ENCODE measurements at places on chromosomes 3 and 15. TPM values are rescaled to one million over a fixed set of nuclear protein-coding genes. Genes with fewer than 3 reads are reported as not detected.

DNA sequence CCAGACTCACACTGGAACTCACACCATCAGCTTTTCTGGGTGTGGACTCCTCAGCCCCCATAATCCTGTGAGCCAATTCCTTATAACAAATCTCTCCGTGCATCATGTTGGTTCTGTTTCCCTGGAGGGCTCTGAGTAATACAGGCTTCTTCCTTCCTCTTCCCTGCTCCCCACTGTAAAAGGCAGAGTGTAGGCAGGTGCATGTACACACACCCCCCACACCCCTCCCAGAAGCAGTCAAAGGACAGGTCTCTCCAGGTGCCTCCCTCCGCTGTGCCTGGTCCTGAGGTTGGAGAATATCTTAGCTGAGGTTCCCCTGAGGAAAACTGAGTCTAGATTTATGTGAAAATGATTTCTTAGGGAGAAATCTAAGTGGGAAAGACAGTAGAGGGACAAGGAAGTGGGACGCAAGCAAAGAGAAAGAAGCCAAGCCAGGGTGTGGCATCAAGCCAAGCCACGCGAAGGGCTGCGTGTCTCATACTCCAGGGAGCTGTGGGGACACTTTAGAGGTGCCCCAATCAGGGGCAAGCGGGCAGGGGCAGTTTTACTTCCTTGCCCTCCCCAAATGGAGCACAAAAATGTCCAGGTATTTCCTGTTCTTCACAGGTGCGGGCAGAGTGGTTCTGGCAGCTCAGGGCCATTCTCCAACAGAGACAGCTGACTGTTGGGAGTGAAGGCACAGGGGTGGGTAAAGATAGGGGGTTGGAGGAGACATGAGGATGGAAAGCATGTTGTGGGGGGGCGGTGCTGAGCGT is 86.6 kb downstream of the HMG20A start:
- H3K4me3 ChIP-seq = no peak overlapping the region
- peaks cover 8% of the 10 kb centered on the region for H3K27me3 ChIP-seq
- H3K27ac ChIP-seq = no peak overlapping the region
- DNase-seq = no peak
- peaks cover 25% of the 10 kb centered on the region for H3K4me1 ChIP-seq

GRCh38 chr3:198025644-198026043 is 65.6 kb downstream of the LMLN start:
- H3K4me1 ChIP-seq = peaks cover 14% of the 10 kb centered on the region
- no peaks in the 10 kb centered on the region for H3K27me3 ChIP-seq
- no peaks in the 10 kb centered on the region for H3K36me3 ChIP-seq
- H3K27ac ChIP-seq = no peak overlapping the region
- H3K4me3 ChIP-seq = no peak overlapping the region
- no peak for DNase-seq

DNA sequence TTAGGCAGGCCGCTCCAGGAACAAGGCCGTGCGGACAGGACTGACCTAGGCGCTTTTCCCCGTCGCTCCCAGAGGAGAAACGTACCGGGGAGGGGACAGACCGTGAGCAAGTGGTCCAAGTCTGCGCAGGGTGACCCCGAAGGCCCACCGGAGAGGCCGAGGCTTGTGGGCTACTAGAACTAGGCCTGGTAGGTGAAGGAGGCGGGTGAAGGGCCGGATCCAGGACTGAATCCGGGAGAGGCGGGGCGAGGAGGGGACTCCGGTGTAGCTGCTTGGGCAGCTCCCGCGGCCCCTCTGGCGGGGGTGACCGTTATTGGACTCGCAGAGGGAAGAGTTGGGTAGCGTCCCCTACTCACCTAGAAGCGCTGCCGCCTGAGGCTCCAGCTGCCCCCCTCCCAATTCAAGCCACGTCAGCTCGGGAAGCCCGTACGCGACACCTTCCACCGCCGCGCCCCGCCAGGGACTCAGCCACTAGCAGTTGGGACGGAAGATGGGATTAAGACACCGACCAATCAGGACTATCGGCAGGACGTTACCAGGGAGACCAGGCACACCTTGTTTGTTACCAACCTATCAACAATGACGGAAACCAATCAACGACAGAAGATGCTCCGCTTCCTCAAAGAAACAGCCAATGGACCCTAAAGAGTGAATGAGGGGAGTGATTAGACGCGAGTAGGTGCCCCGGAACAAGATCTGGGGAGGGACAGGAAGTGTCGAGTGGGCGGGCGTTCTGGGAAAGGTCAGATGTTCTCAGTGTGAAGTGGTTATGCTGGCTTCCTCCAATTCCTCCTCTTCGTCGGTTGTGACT is at the start of gene GOLGB1:
GOLGB1 (minus strand) TSS at position 466 of the 811 bp plus-strand sequence. CDS start 18,770 bp downstream, outside the sequence.
- peaks cover 18% of the 10 kb centered on the region for H3K4me1 ChIP-seq
- DNase-seq = peak; percentile 99
- H3K36me3 ChIP-seq = no peaks in the 10 kb centered on the region
- H3K4me3 ChIP-seq = peak within 1 kb of the TSS; percentile 84
- H3K27me3 ChIP-seq = no peaks in the 10 kb centered on the region

- no peaks in the 10 kb centered on the region for H3K36me3 ChIP-seq
- H3K27me3 ChIP-seq = no peaks in the 10 kb centered on the region
- no peak overlapping the region for H3K4me3 ChIP-seq
- no peak for DNase-seq
- no peak overlapping the region for H3K27ac ChIP-seq
Measured at GRCh38 chr3:6062261-6063187, 798.4 kb upstream of the GRM7 start.

DNA sequence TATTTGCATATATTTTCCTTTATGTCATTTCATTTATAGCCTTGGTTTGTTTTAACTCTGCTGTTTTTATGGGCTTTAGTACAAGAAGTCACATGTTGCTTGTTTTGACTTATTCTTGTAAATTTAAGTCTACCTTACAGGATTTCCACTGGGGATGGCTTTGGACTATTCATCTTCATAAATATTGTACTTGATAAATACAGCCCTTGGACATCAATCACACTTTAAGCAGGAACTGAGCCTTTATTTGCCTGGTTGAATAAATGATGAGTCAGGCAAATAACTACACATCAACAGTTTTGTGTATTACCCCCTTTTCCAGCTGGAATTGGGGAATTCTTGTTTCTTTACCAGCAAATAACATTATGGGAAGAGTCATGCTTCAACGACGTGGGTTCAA is 286.0 kb downstream of the CNTN3 start:
- DNase-seq = no peak
- H3K27me3 ChIP-seq = no peaks in the 10 kb centered on the region
- H3K4me3 ChIP-seq = no peak overlapping the region

DNA sequence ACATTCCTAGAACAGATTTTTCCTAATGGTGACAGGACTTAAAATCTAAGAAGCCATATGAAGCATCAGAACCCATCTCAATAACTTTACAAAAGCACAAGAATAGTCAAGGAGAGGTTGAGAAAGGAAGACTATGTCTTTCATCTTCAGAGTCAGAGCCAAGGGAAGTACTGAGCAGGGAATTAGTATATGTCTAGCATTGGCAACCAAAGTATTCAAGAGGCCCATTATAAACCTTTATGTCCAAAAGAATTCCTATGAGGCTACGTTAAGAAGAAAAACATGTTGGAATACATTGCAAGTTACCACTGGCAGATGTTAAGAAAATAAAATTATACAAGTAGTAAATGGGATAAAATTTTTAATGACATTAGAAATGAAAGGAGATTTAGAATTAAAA is 150.5 kb downstream of the MAGI1 start:
- H3K4me3 ChIP-seq = no peak overlapping the region
- no peak for DNase-seq
- no peak overlapping the region for H3K27ac ChIP-seq

- H3K4me3 ChIP-seq = no peak within 1 kb of the TSS
- H3K27me3 ChIP-seq = peaks cover 28% of the 10 kb centered on the region
- no peak within 1 kb of the TSS for H3K27ac ChIP-seq
- peaks cover 3% of the 10 kb centered on the region for H3K4me1 ChIP-seq
- H3K36me3 ChIP-seq = no peaks in the 10 kb centered on the region
- no peak for DNase-seq
Measured at GRCh38 chr3:13548696-13549622, at the start of gene FBLN2. TSS of gene FBLN2 (plus strand) at chr3:13549125. CDS start at chr3:13570356, 21,231 bp downstream.

DNA sequence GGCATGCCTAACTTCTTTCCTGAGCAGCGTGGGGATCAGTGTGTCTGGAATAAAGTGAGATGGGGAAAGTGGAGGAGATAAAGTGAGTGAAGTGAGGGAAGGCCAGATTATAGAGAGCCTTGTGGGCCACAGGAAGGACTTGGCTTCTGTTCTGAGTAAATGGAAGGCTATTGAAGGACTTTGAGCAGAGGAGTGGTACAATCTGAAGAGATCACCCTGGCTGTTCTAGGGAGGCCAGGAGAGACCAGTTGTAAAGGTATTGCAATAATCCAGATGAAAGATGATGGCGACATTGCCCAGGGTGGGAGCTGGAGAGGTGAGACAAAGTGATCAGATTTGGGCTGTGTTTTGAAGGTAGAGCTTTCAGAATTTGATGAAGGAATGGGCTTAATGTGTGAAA is 46.8 kb upstream of the NEO1 start:
- no peak overlapping the region for H3K4me3 ChIP-seq
- H3K27ac ChIP-seq = no peak overlapping the region
- no peak for DNase-seq
- no peaks in the 10 kb centered on the region for H3K36me3 ChIP-seq

DNA sequence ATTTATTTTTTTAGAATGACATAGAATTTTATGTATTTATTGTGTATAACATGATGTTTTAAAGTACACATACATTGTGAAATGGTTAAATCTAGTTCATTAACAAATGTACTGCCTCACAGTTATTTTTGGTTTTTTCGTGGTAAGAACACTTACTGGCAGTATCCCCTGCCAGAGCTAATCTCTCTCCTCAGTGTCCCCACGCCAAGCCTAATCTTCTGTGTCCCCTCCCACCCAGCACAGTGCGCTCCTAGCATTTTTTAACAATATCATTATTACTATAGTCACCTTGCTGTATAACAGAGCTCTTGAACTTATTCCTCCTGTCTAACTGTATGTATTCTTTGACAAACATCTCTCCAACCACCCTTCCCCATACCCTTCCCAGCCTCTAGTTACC is 333.2 kb downstream of the GABRB3 start:
- no peak overlapping the region for H3K4me3 ChIP-seq
- H3K36me3 ChIP-seq = no peaks in the 10 kb centered on the region
- no peaks in the 10 kb centered on the region for H3K27me3 ChIP-seq

DNA sequence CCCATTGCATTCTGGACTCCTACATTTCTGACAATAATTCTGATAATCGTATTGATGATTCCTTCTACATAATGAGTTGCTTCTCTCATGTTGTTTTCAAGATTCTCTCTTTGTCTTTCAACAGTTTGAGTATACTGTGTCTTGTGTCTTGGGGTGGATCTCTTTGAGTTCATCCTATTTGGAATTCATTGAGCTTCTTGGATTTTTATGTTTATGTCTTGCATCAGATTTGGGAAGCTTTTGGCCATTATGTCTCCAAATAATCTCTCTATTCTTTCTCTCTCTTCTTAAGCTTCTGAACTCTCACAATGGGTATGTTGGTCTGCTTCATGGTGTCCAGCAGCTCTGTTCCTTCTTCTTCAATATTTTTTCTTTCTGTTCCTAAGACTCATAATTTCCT is 592.2 kb downstream of the FHIT start:
- no peaks in the 10 kb centered on the region for H3K27me3 ChIP-seq
- H3K36me3 ChIP-seq = no peaks in the 10 kb centered on the region
- H3K27ac ChIP-seq = no peak overlapping the region
- H3K4me3 ChIP-seq = no peak overlapping the region

DNA sequence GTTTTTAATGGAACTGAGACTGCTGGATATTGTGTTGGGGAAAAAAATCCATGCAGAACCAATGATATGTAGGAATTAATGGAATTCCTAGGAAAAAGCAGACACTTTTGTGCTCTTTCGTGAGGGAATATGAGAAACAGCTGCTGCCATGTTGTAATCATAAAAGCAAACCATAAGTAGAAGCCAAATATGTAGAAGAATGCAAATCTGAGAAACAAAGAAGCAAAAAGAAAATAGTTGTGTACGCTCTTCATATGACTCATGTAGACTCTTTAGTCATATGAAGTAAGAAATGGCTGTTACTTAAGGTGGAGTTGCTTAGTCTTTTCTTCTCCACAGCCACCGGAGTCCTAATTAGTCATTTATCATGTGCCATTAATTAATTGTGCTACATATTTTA is 298.6 kb upstream of the ZNF717 start:
- no peaks in the 10 kb centered on the region for H3K27me3 ChIP-seq
- H3K27ac ChIP-seq = no peak overlapping the region
- no peaks in the 10 kb centered on the region for H3K36me3 ChIP-seq
- H3K4me1 ChIP-seq = no peaks in the 10 kb centered on the region
- no peak overlapping the region for H3K4me3 ChIP-seq

DNA sequence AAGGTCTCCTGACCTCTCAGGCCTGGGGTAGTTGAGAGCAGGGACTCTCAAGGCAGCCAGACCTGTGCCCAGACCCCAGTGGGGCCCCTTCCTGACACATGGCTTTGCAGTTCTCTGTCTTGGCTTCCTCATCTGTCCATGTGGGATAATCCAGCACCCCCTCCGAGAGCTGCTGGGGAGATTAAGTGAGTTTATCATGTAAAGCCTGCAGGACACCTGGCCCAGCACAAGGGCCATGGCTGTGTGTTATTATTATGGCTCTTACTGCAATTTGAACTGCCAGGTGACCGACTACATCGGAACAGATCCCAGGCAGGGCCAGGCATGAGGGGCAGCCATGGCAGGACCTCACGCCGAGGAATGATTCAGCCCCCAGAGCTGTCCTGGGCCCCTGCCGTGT is 12.6 kb downstream of the DUSP7 start:
- no peaks in the 10 kb centered on the region for H3K27me3 ChIP-seq
- H3K36me3 ChIP-seq = peaks cover 4% of the 10 kb centered on the region

DNA sequence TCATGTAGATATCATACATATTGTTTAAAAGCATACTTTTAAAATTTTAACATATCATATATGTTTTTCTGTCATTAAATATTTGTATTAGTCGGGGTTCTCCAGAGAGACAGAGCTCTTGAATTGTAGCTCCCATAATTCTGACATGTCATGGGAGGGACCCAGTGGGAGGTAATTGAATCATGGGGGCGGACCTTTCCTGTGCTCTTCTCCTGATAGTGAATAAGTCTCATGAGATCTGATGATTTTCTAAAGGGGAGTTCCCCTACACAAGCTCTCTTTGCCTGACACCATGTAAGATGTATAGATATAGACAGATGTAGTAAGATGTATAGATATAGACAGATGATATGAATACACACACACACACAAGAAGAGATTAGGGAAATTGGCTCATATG is 161.2 kb upstream of the ABI3BP start:
- H3K27ac ChIP-seq = no peak overlapping the region
- H3K27me3 ChIP-seq = no peaks in the 10 kb centered on the region
- no peaks in the 10 kb centered on the region for H3K36me3 ChIP-seq

- H3K36me3 ChIP-seq = no peaks in the 10 kb centered on the region
- H3K27me3 ChIP-seq = no peaks in the 10 kb centered on the region
- no peak for DNase-seq
Measured at GRCh38 chr3:143302638-143303171, 183.1 kb downstream of the CHST2 start.

The ANKRD63 gene
- not detected for polyA plus RNA-seq

The TRIM42 gene
- polyA plus RNA-seq = not detected

The FYTTD1 gene
- polyA plus RNA-seq = 11.5 TPM

The EIF5A2 gene
- 0.94 TPM for polyA plus RNA-seq

The TRH gene
- 0.91 TPM for polyA plus RNA-seq

The GOLGA8N gene
- polyA plus RNA-seq = 0.04 TPM

The U2SURP gene
- 51.4 TPM for polyA plus RNA-seq
